ENCODE measurements at places on chromosomes 3 and 15.

DNA sequence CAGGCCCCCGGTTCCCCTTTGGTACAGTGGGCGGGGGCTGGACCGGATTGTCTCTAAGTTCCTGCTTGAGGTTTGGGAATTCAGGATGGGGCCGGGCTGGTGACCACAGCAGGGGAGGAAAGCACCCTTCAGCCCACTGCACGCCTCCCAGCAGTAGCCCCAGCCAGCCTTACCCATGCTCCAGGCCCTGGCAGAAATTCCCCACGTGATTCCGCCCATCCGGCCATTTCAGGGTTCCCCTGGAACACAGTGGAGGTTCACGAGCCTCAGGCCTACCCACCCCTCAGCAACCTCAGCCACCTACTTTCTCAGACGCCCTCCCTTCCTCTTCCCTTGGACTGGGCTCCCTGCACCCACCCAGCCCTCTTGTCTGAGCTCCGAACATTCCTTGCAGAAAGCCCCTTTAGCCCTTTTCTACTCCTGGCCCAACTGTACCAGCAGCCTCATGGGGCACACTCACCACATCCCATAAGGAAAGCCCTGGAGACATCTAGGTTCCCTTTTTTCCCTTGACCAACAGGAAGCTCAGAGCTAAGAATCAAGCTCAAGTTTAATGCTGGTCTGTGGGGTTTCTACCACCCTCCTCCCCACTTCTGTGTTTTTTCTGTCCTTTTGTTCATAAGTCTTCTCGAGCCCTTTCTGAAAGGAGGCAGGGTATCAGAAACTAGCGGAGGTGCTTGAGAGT, 11.5 kb downstream of the ALS2CL start:
- no peak for DNase-seq

- DNase-seq, result peak; percentile 71
Measured at GRCh38 chr3:15750143-15750542, 47.6 kb downstream of the ANKRD28 start.

GRCh38 chr3:156750874-156751245, 75.3 kb upstream of the LEKR1 start:
- DNase-seq, result peak; percentile 41

DNA sequence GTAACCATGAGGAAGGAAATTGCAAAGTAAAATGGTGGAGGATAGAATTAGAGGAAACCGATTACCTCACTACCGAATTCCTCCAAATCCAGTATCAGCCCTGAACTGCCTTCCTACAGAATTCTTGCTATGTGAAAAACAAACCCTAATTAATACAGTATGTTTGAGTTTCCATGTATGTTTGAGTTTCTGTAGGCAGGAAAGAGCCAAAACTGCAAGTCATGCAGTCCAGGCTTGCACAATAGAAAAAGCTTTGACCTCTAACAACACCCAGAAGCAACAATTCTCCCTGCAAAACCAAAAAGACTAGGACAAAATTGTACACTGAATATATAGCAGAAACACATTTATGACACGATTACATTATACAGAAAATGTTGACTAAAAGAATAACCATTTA, 614.8 kb downstream of the DIPK2A start:
- peak; percentile 77 for DNase-seq

DNA sequence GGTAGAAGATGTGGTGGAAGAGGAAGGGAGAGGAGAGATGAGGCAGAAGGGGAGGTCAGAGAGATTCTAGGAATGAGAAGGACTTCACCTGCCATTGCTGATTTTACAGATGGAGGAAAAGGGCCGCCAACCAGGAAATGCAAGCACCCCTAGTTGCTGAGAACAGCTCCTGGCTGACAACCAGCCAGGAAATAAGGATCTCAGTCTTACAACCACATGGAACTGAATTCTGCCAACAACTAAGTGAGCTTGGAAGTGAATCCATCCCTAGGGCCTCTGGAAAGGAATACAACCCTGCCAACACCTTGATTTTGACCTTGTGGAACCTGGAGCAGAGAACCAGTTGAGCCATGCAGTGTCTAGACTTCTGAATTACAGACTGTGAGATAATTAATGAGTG, 86.6 kb downstream of the EDEM1 start:
- no peak for DNase-seq

- DNase-seq, result peak; percentile 81
Measured at GRCh38 chr15:90249203-90249863, at the start of gene TTLL13. Gene TTLL13, plus strand, starts transcription at chr15:90249556. Its CDS starts 1,075 bp downstream, at chr15:90250631.

GRCh38 chr15:76986743-76987142, 8.2 kb upstream of the PSTPIP1 start:
- DNase-seq, result no peak

- peak; percentile 38 for DNase-seq
Measured at GRCh38 chr3:50674349-50675178, at the start of gene DOCK3. Gene DOCK3, plus strand, starts transcription at chr3:50674927. Its CDS starts 337 bp downstream, at chr3:50675264.

DNA sequence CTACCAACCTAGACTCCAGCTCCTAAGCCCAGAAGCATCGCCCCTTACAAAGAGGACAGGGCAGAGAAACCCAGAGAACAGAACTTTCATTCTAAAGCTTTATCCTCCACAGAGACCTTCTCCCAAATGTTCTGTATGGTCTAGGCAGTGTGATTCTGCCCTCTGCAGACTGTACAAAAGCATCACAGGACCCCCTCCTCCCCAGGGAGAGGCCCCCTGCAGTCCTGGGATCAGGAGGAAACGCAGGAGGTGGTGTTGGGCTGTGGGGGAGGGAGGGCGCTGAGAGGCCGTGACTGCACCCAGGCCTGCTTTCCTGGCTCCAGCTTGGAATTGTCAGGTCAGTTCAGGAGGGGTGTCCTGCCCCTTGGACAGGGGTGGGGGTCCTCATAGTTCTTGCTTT, 101.3 kb downstream of the DGKG start:
- DNase-seq, result no peak

DNA sequence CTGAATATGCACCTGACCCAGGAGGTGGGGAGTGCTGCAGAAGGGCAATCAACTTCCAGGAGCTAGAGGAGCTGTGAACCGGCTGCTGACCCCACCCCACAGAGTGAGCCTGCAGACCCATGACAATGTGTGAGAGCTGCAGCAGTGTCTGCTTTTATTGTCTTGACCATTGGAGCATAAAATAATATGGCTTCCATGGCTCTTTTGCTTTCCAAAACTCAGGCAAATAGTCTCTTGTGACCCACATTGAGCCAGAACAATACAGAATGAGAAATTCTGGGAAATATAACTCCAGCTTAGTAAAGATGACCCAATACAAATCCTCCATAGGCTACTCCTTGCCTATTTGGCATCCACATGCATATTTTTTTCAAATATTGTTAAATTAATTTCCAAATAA, 309.6 kb downstream of the PYDC2 start:
- no peak for DNase-seq

DNA sequence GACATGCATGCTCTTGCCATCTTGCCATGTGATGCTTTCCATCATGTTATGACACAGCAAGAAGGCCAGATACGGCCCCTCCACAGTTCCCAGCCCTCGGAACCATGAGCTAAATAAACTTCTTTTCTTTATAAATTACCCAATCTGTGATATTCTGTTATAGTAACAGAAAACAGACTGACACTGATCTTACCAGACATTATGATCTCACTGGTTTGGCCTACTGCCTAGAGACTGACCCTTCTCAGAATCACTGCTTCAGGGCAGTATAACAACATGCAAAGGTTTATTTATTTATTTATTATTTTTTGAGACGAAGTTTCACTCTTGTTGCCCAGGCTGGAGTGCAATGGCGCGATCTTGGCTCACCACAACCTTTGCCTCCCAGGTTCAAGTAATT, 14.0 kb downstream of the ZNF619 start:
- peak; percentile 79 for DNase-seq

- peak; percentile 36 for DNase-seq
Measured at GRCh38 chr3:152174876-152175527, 93.7 kb upstream of the MBNL1 start.

DNA sequence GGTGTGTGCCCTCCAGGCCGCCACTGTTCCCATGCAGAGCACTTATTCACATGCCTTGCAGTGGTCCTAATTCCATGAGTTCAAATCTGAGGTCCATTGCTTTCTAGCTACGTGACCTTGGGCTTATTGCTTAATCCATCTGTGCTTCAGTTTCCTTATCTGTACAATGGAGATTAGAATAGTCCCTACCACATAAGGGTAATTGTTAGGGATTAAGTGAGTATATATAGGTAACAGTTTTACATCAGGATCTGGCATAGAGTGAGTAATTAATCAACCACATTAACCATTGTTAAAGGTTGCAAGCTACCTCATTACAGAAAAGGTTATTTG, 7.6 kb downstream of the CPN2 start:
- no peak for DNase-seq

DNA sequence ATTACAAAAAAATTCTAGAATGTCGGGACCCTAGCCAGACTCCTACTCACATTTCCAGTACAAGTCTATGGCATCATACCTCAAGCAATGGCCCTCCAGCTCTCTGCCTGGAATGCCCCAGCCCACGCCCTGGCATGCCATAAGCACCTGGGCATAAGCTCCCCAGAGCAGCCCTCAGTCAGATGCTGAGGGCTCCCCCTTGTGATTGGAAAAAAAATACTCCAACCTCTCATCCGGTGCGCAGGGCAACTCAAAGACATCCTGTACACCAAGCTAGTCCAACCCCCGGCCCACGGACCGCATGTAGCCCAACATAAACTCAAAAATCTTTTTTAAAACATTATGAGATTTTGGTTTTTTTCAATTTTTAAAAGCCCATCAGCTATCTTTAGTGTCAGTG, 115.4 kb downstream of the NEK10 start:
- peak; percentile 51 for DNase-seq

DNA sequence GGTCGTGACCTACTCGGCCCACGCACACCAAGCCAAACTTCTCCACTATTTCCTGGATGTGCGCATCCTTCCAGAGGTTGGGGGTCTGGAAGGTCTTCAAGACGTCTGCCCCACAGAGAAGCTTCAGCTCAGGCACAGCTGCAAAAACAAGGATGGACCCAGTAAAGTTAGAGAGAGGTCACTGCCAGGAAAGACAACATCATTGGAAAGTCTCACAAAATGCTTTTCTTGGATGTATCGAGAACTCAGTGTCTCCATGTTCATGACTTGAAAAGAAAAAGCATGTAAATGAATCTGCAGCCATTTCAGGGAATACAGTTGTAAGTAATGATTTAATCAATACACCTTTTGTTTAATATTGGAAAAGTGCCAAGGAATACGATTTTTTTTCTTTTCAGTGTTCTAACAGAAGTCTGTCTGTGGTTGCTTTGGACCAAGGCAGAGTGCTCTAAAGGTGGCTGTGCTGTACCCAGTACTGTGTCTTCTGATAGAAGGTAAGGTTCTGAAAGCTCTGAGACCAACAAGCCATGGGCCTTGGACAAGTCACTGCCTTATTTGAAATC, 21.8 kb upstream of the RBP1 start:
- DNase-seq, result no peak

DNA sequence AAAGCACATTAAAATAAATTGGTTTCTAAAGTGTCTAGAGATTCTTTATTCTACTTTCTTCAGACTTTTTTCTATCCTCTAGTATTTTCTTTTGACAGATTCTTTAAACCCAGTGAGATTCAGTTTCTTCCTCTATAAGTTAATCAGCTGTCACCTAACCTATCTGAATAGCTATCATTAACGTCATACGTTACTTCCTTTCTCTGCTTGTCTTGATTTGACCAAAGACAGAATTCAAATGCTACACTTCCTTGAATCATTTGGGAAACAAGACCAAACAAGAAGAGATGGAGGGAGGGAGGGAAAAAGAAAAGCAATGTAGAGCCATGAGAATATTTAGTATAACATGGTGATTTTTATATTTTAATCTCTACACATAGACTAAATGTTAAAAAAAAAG, 235.2 kb downstream of the NAALADL2 start:
- no peak for DNase-seq

DNA sequence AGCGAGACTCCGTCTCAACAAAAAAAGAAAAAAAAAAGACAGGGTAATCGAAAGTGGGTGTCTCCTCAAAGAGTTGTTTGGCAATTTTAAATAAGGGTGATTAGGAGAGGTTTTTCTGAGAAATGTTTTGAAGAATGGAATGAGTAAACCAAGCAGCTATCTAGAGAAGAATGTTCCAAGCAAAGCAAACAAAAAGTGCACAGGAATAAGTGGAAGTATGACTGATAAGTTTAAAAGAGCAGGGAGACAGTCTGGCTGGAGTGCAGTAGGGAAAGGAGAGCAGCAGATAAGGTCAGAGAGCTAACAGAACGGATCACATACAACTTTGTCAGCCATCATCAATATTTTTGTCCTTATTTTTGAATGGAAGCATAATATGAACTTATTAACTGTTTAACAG, 853.5 kb downstream of the TUSC7 start:
- DNase-seq, result peak; percentile 0

GRCh38 chr3:19346759-19347158, 198.4 kb downstream of the KCNH8 start:
- DNase-seq, result no peak

DNA sequence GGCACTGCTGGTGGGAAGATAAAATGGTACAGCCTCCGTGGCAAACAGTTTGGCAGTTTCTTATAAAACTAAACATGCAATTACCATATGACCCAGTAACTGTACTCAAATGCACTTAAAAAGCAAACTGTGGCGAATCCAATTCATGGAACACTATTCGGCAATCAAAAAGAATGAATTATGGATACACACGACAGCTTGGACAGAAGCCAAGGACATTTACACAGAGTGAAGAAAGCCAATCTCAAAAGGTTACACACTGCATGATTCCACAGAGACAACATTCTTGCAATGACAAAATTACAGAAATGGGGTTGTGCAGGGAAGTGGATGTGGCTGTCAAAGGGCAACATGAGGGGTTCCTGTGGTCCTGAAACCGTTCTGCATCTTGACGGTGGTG, 122.1 kb upstream of the IQSEC1 start:
- DNase-seq, result no peak

DNA sequence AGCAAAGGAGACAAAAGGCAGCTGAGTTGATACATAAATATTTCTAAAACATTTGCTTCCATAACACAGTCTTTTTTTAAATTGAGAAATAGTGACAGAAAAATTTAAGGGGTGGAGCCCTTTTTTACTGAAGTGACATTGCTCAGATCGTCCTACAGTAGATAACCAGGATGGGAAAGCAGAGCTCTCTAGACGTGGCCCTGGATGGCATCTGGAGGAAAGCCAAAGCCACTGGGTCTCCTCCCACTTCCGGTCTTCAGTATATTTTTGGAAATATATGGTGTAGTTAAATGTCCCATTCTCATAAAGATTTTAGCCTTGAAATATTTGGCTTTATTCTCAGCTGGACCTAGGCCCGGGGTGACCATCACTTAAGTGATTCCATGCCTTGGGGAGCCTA, 326.1 kb downstream of the ZNF621 start:
- no peak for DNase-seq

DNA sequence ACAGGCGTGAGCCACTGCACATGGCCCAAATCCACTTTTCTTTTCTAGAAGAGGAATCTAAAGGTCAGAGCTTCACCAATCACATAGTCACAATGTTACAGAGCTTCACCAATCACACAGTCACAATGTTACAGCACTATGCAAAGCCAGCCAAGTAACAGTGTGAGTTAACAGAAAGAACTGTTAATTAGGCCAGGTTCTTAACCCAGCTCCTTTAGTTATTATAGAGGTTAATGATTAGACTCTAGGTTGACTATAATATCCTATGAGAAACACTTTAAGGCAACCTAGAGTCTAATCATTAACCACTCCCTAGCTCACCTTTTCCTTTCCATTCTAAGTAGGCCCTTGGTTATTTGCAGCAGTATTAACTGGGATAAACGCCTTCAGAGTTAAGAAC, 54.0 kb downstream of the TASOR start:
- DNase-seq, result no peak

Measured in iris pigment epithelial cell (primary cell).